ENCODE measurements at places on chromosomes 16 and 17. TPM values are rescaled to one million over a fixed set of nuclear protein-coding genes. Genes with fewer than 3 reads are reported as not detected.

The HOXB5 gene
- polyA plus RNA-seq, result 0.03 TPM

DNA sequence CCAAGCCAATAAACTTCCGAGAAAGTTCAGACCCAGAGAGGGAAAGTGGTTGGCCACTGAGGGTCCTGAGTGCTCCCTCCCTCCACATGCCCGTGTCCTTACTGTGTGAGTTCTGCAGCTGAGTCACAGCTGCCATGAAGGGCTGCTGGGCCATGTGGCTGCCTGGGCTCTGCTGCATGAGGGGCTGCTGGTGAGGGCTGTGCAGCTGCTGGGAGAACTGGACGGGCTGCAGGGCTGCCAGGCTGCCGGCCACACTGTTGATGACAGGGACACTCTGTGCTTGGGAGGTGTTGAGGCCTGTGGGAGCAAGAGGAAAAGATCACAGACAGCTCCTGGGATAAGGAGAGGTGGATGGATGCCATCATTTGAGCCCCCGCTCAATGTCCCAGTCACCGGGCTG, 44.0 kb downstream of the HNF1B start:
- no peaks in the 10 kb centered on the region for H3K27me3 ChIP-seq
- no peak overlapping the region for H3K4me3 ChIP-seq
- no peaks in the 10 kb centered on the region for H3K4me1 ChIP-seq
- no peak for DNase-seq

DNA sequence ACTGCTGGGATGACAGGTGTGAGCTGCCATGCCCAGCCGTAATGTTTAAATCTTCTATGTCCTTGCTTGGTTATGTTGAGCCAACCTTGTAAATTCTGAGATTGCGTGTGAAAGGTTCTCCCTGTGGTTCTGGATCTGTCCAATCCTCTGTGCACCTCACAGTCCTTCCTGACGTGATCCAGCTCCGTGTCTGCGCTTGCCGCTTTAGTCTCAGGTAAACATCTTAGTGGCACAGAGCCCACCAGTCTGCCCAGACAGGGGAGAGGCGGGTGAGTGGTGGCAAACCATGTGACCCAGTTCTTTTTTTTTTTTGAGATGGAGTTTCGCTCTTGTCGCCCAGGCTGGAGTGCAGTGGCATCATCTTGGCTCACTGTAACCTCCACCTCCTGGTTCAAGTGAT, 13.9 kb downstream of the SLC25A10 start:
- no peak overlapping the region for H3K27ac ChIP-seq
- H3K27me3 ChIP-seq, result no peaks in the 10 kb centered on the region
- H3K4me1 ChIP-seq, result peaks cover 17% of the 10 kb centered on the region
- no peaks in the 10 kb centered on the region for H3K36me3 ChIP-seq
- no peak overlapping the region for H3K4me3 ChIP-seq
- DNase-seq, result no peak

- H3K4me1 ChIP-seq, result no peaks in the 10 kb centered on the region
- H3K27ac ChIP-seq, result no peak overlapping the region
- no peak for DNase-seq
- H3K27me3 ChIP-seq, result no peaks in the 10 kb centered on the region
Measured at GRCh38 chr17:37187262-37187661, 188.5 kb upstream of the C17orf78 start.

GRCh38 chr16:3988011-3988410, 107.5 kb upstream of the CREBBP start:
- no peak for DNase-seq
- H3K36me3 ChIP-seq, result peaks cover 41% of the 10 kb centered on the region
- H3K27me3 ChIP-seq, result no peaks in the 10 kb centered on the region
- no peaks in the 10 kb centered on the region for H3K4me1 ChIP-seq
- no peak overlapping the region for H3K4me3 ChIP-seq
